ENCODE measurements at places on chromosomes 3 and 15.

GRCh38 chr3:138195481-138195880 is 8.4 kb downstream of the ARMC8 start:
- no peak for DNase-seq

DNA sequence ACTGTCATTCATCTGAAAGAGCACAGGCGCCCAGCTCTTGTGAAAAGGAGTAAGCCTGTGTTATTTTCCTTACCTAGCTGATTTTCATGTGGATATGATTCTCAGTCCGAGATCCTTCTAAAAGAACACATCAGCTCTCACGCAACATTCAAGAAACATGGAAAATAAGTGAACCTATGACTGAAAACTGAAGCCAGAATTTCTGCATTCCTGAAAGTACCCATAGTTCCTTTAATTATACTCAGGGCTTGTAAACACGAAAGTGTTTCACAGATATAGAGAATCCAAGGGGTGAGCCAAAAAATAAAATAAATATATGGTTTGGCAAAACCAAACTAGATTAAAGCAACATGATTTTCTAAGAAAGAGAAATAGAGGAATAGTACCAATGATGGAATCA is 100.8 kb upstream of the CHMP2B start:
- DNase-seq, result no peak

GRCh38 chr3:151891721-151892120 is 18.3 kb downstream of the SUCNR1 start:
- no peak for DNase-seq

GRCh38 chr15:58036579-58036978 is 28.9 kb downstream of the ALDH1A2 start:
- no peak for DNase-seq

DNA sequence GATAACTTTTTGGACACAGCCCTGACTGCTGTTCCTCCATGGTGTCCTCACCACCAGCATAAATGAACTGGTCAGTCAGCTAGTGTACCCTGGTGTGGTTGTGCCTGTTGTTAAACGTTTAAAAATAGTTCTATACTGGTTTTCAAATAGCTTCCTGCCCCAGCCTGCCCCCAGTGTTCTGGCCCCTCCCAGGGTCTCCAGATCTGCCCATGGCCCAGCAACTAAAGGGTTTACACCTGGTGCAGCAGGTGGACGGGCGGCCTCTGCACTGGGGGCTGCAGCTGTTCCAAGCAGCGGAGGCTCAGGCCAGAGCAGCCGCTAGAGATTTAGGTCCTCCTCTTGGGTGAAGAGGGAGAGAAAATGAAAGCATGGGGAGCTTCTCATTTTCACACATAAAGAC is 6.1 kb upstream of the NR2E3 start:
- DNase-seq, result no peak

GRCh38 chr3:141337523-141337854 is 30.8 kb upstream of the ZBTB38 start:
- DNase-seq, result no peak
